MCF 10A (cell line): ENCODE measurements at places on chromosomes 6 and 20. TPM values are rescaled to one million over a fixed set of nuclear protein-coding genes. Genes with fewer than 3 reads are reported as not detected.

The ARMC2 gene
- 1.6 and 3.2 TPM in 2 replicates for total RNA-seq

The HLA-DRA gene
- not detected in 2 replicates for total RNA-seq

The FHL5 gene
- not detected in 2 replicates for total RNA-seq

The ZSWIM1 gene
- 7.6 and 10.3 TPM in 2 replicates for total RNA-seq

The KCNS1 gene
- not detected in 2 replicates for total RNA-seq

The MYT1 gene
- total RNA-seq = not detected in 2 replicates
